ENCODE measurements at places on chromosomes 7 and 10.
A peak's percentile ranks its signal among the peaks of the same experiment; 100 is the strongest.

- DNase-seq = peak; percentile 74
These were observed 5.1 kb downstream of the SYNPO2L start for GRCh38 chr10:73650537-73651331.

- DNase-seq = no peak
These were observed 127.8 kb upstream of the ADCY1 start for GRCh38 chr7:45446195-45446944.

GRCh38 chr10:17460756-17461155, 6.4 kb upstream of the ST8SIA6 start:
- DNase-seq = no peak

- no peak for DNase-seq
These were observed 2.6 kb downstream of the GTPBP4 start for GRCh38 chr10:990808-991207.

GRCh38 chr10:72265508-72265907, 8.2 kb upstream of the DDIT4 start:
- no peak for DNase-seq

GRCh38 chr7:30091491-30091912, 43.3 kb upstream of the MTURN start:
- no peak for DNase-seq

DNA sequence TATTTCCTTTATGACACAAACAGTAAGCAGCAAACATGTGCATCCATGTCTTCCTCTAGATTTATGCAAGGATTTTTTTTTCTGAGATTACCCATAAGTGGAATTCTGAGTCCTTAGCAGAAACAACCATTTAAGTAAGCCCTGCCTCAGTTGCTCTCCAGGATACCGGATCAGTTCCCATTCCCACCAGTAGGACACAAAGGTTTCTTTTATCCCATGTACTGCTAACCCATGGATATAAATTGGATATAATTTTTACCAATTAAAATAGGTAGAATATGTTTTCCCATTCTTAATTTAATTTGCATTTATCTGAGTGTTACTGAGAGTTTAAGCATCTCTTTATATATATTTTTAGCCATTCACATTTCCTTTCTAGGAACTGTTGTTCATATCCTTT, 280.9 kb downstream of the FGFR2 start:
- no peak for DNase-seq
